ENCODE measurements at places on chromosomes 12 and 14. TPM values are rescaled to one million over a fixed set of nuclear protein-coding genes. Genes with fewer than 3 reads are reported as not detected.

GRCh38 chr14:33805593-33805992 is 145.3 kb downstream of the EGLN3 start:
- no peak for DNase-seq

DNA sequence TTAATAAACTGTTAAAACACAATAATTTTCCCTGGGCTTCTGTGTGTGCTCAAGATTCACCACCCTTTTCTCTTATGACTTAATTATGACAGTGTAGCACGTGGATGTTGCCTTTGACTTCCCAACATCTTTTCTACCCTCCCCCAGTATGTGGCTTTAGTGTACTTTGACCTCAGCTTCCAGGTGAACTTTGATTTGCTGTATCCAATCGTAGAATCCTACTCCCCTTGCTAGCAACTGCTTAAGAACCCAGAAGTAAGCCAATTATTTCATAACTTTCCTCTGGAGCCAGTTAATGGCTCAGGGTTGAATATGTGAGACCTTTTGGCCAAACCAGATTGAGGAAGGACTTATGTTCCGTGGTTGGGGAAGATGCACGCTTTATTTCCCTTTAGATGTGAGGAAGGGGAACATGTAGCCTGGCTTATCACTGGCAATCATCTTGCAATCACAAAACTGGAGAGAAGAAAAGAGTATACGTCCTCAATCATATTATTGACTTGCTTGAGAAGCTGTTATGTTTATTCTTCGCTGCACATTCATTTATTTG is 259.6 kb upstream of the ATP2B1 start:
- no peak for DNase-seq

DNA sequence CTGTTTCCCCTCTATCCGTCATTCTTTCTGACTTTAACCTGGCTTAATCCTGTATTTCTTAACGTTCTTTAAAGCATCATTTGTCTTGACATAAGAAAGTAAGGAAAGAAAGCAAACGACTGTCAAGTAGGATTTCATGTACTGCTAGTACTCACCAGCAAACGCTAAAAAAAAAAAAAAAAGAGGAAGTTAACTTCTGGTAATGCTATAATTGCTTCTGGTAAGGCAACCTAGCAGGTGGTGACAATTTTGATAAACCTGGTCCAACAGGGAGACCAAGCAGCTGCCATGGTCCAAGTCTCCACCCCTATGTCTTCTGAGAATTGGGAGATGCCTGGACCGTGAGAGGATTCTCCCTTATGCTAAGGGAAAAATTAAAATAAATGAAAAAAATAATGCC is 306.6 kb downstream of the DAD1 start:
- no peak for DNase-seq

Gene ACACB
- 1.4 TPM for total RNA-seq

Measured in bronchial epithelial cell (primary cell).